MM.1S (cell line): ENCODE measurements at places on chromosomes 3 and 15.

DNA sequence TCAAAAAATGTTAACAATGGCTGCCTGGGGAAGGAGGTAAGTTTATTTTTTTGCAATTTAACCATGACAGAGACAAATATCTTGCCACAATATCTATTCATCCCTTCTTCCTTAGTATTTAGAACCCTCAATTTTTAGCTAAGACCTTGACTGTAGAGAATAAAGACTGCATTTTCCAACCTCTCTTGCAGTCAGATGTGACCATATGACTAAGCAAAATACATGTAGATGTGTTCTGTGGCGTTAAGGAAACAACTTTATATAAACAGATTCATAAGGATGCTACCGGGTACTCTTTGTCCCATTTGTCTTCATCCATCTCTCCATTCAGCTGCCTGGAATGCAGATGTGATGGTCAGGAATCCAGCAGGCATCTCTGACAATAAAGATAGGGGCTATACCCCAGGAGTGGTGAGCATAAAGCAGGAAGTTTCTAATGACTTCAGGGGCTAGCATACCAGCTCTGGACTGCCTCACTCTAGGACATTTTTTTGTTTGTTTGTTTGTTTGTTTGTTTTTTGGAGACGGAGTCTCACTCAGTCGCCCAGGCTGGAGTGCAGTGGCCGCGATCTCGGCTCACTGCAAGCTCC is 41.1 kb downstream of the LHFPL4 start:
- DNase-seq, result no peak

DNA sequence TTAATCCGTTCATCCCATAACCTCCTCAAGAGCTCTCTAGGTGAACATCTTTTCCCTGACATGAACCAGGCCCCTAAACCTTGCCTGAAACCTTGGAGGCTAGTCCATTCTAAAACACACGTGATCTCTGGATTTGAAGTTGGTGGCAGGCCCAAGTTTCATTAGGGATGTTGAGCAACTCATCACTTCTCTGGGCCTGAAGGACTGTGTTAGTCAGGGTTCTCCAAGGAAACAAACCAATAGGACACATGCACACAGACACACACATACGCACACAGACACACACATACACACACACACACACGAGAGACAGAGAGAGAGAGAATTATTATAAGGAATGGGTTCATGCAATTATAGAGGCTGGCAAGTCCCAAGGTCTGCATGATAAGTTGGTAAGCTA is 31.9 kb downstream of the ACAN start:
- DNase-seq, result no peak

- DNase-seq, result peak; percentile 77
Observed at GRCh38 chr3:13896473-13897154, 16.7 kb upstream of the WNT7A start.

- no peak for DNase-seq
Observed at GRCh38 chr3:13379201-13379830, 40.8 kb downstream of the NUP210 start.

DNA sequence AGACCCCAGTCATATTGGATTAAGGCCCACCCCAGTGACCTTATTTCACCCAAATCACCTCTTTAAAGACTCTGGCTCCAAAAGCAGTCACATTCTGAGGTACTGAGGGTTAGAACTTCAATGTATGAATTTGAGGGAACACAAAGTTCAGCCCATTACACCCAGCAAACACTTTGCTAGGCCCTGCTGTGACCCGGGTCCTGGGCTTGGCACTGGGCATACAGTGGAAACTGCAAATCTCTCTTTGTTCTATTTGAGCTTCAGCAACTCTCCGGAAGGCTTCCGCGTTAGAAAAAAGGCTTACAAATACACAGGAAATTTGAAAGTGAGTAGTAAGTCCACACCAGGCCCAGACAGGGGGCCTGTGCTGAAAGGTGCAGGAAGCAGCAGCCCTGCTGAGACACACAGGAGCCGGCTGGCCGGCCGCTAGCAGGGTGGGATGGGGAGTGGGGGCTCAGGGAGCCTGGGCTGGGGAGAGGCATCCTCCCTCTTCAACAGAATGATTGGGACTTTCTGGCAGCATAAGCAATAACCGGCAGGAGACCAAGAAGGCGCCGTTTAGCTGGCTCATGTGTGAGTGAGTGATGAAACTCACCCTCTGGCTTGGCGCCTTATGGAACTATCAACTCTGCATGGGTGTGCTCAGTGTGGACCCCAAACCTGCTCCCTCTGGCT is 13.0 kb downstream of the LIPC start:
- no peak for DNase-seq

- no peak for DNase-seq
Observed at GRCh38 chr3:142999881-143000280, 1.5 kb upstream of the U2SURP start.
